Fibroblast of skin of back (primary cell): ENCODE measurements at places on chromosomes 6 and 20.

GRCh38 chr20:56212091-56212490 lies 36.4 kb upstream of the MC3R start:
- DNase-seq: no peak

DNA sequence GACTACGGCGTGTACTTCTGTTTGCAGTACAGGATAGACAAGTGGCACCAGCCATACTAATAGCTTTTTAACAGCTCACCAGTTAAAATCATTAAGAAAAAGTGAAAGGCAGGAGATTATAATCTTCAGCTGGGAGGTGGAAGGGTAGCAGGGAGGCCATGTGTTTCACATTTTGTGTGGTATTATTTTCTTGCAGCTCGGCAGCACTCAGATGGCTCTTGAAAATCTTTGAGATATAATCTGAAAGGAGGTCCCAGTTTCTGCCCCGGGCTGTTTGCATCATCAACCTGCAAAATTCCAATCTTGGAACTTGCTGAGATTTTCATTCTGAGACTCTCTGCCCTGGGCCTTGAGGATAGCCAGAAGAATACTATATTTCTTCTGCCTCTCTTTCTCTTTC lies 87.5 kb upstream of the HDAC2 start:
- DNase-seq: no peak

GRCh38 chr6:120857422-120857821 lies 476.9 kb downstream of the TBC1D32 start:
- DNase-seq: no peak

GRCh38 chr20:34180460-34181120 lies 60.6 kb upstream of the ASIP start:
- DNase-seq: no peak

DNA sequence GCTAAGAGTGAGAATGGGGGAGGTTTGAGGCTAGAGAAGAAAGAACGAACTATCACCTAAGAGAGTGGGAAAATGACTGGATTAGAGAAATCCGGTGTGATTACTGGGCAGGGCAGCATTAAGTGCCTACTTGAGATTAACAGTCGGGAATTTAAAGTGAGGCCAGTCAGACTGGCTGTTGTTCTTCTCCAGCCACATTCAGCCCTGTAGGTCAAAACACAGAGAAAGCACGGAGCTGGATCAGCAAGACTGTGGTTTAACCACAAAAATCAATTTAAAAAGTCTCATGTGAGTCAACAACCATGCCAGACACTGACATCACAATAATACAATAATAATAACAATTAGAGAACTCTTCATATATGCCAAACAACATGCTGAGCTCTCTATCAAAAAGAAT lies 301.9 kb upstream of the SGK1 start:
- DNase-seq: peak; percentile 69

DNA sequence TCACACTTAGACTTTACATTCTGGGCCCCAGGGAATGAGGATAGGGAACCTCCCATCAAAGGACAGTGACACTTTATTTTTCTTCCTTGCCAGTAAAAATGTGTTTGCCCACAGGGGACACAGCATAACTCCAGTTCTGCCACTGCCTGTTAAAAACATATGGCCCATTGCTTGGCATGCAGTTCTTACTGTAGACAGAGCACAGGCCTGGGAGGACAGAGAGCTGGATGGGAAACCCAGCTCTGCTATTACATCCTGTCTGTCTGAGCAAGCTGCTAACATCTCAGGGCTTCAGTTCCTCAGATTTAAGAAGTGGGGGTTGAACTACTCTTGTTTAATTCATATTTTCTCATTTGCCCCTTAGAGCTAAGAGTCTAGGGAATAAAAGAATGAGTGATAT lies 120.2 kb downstream of the AKAP7 start:
- DNase-seq: no peak

DNA sequence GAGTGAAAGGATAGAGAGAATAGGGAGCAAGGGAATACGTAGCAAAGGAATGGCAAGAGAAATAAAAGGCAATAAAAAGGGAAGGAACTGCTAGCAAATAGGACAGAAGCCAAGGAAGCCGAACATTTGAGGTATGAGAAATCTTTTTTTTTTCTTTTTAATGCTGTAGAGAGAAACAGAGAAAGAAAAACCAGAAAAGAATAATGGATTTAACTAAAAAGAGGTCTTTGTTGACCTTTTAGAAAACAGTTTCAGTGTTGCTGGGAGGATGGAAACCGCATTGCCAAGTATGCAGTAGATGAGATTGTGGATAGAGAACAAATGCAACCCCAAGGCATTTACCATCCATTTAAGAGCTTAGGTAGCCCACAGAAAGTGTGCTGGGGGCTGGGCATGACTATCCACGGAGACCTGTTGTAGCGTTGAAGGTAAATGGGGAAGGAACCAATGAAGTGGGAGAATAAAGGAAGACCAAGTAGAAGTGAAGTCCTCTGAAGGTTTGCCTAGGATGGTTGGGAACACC lies 23.3 kb upstream of the C6orf62 start:
- DNase-seq: no peak

DNA sequence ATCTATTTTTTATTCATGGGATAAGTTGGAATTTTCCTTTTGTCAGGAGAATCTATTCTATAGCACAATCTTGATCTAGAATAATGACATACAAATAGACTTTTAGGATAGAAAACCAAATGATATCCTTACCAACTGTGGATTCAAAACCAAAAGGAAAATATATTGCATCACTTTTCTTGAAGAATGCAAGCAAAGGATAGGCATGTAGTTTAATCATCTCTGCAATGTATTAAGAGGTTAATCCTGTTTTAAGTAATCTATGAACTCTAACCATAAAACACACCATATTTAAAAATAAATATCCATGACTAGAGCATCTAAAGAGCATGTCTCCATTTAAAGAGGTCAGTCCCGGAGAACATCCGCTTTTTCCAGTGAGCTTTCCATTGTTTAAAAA lies 106.7 kb upstream of the CNKSR3 start:
- no peak for DNase-seq

DNA sequence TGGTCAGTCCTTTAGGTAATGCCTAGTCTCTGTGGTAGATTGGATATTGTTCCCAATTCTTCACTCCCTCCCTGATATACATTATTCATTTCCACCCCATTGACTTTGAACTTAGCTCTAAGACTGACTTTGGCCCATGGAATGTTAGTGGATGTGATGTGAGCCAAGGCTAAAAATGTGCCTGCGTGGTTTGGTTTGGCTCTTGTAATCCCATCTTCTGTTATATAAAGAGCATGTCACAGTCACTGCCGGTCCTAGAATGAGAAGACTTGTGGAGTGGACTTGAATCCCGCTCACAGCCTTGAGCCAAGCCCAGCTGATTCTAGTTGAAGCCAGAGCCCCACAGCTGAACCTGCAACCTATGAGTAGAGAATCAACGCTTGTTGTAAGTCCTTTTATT lies 23.6 kb upstream of the DNAAF9 start:
- DNase-seq: peak; percentile 8

- DNase-seq: no peak
These were observed 27.4 kb upstream of the LRRN4 start for GRCh38 chr20:6081236-6081635.

DNA sequence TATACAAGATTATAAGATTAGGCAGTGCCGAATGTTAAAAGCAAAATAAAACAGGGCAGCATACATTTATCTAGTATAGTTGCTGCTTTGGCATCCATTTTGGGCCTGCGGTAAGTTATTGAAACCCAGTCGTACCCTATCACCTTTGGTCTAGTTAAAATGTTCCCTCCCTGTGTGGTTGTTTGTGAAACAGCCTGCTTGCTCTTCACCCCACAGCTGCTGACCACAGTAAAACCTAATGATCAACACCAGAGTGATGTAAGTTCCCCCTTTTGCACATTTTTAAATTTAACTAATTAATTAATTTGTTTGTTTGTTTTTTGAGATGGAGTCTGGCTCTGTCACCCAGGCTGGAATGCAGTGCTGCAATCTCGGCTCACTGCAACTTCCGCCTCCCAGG lies 50.3 kb upstream of the TXNDC5 start:
- no peak for DNase-seq
